ENCODE measurements at places on chromosomes 7 and 10.

DNA sequence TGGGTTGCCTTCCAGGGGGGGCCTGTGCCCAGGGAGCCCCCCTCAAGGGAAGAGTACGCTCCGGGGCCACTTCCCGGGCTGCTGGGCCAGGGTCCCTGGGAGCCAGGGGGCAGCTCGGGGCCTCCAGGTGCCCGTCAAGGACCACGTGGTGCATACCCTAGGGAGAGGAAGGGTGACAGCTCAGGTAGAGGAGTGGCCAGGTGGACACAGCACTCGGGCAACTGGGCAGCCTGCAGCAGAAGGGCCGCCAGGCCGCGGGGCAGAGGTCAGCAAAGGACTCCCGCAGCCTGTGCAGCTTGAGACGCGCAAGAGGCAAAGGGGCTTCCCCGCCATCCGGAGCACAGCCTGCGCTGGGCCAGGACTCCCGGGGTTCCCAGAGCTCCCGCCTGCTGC is 26.4 kb downstream of the AP5Z1 start:
- DNase-seq: no peak

DNA sequence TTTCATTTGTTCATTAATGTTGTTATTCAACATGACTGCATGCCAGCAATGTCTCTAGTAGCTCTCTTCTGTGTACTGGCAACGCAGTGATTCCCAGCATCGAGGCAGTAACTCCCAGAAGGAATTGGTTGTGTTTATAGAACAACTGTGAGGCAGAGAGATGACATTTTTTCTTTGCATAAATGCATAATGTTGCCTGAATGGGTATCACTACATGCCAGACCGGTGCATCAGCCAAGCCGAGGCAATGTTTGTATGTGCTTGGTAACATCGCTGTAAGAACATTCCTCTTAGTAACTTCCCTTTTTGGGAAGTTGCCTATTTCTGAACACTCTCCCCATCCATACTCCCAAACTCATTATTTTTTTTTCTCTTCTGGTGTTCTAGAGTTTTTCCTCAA is 182.9 kb downstream of the HTR7 start:
- DNase-seq: peak; percentile 45

- DNase-seq: no peak
These were observed 84.4 kb downstream of the SLIT1 start for GRCh38 chr10:97101166-97101940.

- no peak for DNase-seq
These were observed 141.1 kb upstream of the ASAH2 start for GRCh38 chr10:50392426-50392825.

- no peak for DNase-seq
These were observed 101.0 kb downstream of the SVIL start for GRCh38 chr10:29533696-29534285.

DNA sequence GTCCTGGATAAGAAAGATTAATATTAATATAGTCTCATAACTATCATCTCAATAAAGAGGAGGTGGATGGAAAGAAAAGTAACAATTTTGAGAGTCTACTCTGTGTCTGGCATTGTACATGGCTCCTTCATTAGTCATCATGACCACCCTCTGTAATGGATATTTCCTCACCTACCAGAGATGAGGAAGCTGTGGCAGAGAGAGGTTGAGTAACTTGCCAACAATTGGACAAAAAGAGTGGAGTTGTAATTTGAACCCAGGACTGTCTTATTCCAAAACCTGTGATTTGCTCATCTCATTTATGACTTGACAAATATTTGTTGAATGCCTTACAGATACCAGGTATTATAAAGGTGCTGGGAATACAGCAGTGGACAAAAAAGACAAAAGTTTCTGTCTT is 2.1 kb upstream of the IDE start:
- no peak for DNase-seq

DNA sequence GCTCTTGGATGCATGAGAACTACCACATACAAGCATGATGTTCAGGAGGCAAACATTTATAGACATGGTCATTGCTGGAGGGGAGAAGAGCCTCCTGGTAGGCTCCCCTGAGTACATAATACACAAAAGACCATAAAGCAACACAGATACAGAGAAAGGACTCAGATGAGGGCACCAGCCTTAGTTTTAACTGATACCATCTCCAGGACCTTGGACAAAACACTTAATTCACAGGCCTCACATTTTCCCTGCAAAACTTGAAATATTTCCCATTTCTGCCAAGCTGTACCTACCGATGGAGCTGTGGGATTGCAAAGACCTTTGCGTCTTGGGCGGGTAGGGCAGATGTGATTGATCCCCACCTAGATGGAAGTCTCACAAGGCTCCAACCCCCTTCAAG is 16.7 kb upstream of the ZNF488 start:
- no peak for DNase-seq

DNA sequence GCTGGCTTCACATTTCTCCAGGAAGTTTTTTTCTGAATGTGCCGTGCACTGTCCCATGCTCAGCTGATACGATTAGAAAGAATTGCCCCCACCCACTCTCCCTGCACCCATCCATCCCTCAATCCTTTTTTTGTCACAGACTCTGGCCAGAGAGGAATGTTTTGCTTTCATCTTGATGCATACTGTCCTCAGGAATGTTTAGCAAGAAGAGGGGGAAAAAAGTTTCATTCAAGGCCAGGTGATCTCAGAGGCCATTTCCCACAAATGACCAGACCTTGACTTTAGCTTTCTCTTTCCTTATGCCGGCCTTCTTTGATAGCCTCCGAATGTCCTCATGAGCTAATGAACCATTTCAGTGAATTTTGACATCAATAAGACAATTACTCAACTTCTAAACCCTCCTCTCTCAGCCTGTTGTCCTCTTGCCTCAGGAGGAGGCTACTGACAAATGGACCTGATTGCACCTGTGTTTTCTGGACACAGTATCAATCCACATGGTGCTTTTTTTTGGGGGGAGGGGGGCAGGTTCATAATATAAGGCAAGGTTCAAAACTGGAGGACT is 105.0 kb upstream of the KLF6 start:
- DNase-seq: no peak

DNA sequence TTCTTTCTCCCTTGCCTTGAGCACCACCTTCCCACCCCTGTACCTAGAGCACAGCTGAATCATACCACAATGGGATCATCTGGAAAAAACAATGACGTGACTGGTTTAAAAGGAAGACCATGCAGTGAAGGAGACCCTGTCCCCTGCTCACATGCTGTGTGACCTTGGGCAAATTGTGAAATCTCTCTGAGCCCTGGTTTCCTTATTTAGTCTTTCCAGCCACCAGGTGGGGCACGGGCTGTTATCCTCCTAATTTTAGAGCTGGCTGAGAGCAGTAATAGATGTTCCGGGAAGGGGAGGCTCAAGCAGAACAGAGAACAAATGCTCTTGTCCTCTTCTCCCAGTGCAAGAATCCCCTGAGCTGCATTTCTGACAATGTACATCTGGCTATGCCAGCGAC is 198.3 kb downstream of the RPS24 start:
- DNase-seq: no peak

DNA sequence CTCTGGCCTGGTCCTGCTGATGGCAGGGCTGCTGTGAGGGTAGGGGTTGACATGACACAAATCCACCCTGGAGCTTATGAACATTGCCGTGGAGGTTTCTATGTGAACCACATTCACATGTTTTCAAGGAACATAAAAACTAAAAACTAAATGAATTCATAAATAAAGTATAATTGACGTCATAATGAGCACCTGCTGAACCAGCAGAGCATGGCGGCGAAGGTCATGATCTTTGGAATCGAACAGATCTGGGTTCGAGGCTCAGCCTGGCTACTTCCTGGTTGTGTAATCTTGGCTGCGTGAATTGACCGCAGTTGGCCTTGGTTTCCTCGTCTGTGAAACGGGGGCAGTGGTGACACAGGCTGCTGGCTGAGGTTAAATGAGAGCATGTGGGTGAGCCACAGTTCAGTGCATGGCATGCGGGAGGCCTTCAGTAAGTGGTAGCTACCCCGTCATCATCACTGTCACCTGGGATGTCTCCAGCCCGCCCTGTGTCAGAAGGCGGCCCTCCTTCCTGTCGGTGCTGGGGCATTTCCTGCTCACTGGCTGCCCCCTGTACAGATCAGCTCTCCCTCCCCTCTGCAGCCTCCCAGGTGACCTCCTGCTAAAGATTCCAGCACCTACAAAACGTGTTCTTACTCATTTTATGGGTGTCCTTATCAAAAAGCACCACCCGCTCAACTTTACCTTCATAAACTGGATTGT is 190.3 kb upstream of the SHH start:
- no peak for DNase-seq

GRCh38 chr10:16182688-16183087 is 254.1 kb upstream of the PTER start:
- no peak for DNase-seq

GRCh38 chr10:29798921-29799690 is 164.3 kb upstream of the SVIL start:
- no peak for DNase-seq

GRCh38 chr10:75707080-75707840 is 275.8 kb downstream of the LRMDA start:
- DNase-seq: no peak

DNA sequence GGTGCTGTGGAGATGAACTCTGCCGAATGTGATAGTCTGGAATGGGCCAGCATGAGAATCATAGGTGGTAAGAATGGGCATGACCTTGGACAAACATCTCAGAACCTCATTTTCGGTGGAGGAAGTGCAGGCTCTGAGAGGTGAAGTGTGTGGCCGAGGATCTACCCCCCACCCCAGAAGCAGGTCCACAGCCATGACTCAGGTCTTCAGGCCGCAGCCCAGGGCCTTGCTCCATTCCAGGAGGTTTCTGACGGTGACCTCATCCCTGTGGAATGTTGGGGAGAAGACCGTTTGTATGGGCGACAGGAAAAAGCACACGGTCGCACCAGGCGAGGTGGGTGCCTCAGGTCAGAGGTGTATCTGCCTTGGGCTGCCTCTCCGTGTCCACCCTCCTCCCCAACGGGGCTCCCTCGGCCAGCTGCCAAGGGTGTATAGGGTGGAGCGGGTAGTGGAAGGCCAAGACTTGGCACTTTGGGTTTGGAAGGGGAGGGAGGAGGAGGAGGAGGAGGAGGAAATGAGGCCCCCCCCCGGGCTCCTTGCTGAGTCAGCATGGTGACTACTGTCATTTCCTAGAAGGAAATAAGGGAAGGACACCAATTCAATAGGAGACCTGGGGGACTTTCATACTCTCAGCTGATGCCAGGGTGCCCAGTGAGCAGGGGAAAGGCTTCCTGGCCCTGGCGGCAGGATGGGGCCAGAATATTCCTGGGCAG is 168.0 kb upstream of the RHEB start:
- DNase-seq: peak; percentile 91

- no peak for DNase-seq
These were observed 157.3 kb downstream of the PCLO start for GRCh38 chr7:83005410-83005809.

GRCh38 chr10:122646511-122647382 is 52.9 kb downstream of the C10orf120 start:
- DNase-seq: no peak

GRCh38 chr10:125827133-125827532 is 3.8 kb downstream of the BCCIP start:
- DNase-seq: no peak

DNA sequence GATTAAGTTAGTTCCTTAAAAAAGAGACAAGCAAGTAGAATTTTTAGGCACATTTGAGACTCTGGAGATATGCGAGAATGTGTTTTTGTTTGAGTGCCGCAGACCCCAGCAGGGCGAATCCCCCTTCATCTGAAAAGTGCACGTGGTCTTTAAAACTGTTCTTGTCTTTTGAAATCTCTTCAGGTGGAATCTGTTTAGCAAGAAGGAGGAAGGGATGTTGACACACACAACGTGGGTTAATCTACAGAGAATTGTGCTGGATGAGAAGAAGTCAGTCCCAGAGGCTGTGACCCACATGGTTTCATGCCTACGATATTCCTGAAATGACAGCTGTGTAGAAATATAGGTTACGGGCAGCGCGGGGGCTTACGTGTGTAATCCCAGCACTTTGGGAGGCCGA is 27.1 kb upstream of the ZFAND2A start:
- no peak for DNase-seq

DNA sequence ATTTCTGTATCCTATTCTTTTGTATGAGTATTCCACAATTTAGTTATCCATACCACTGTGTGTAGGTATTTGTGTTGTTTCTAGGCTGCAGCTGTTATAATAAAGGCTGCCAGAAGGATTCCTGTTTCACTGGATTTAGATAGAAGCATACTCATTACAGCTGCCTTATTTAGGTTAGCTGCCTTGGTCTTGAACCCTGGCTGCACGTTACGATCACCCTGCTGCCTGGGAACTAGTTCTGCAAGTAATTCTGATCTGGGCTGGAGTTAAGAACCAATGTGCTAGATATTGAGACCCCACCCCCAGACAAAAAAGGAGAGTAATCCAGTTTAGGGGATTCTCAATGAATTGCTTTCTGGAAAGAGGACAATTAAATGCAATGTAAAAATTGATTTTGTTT is 43.1 kb downstream of the CCDC71L start:
- DNase-seq: no peak

- DNase-seq: no peak
These were observed 139.3 kb upstream of the HDAC9 start for GRCh38 chr7:18356191-18356645.

DNA sequence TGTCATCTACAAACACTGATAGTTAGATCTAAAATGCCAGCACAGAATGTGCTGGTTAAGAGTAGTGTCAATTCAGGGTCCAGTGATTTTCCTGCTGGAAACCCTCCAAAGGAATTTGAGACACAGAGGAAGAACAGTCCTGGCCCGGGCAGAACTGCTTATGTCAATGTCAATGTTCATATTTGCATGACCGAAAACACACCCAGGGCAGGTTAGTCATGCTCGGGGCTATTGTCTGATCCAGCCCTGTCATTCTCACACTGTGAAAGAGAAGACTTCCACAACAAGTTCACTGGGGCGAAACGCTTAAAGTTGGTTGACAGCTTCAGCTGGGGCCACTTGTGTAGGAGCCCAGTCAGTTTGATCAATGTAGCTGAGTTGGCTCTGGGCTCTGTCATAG is 139.3 kb downstream of the C1GALT1 start:
- no peak for DNase-seq

DNA sequence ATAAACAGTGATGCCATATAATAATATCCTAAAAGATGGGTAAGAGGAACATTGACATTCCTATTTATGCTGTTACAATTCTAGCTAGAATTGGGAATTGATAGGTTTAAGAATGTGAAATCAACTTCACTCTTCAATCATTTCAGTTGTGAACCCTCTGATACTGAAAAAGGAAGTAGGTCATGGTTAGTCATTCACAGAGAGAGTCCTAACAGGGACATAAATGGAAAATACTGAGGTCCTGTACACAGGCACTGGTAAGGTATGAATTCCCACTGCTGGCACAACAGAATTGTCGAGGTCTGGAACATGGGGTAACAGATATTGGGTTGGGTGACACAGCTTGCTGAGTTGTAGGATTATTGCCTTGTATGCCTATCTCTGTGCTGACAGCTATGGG is 289.4 kb upstream of the LRRN3 start:
- no peak for DNase-seq

- DNase-seq: no peak
These were observed 187.9 kb downstream of the SNX10 start for GRCh38 chr7:26479581-26479980.
